ENCODE measurements at places on chromosomes 5 and 9.
A peak's percentile ranks its signal among the peaks of the same experiment; 100 is the strongest.

GRCh38 chr5:53478411-53479044 lies 1.9 kb upstream of the FST start:
- DNase-seq = peak; percentile 76

- DNase-seq = no peak
Measured at GRCh38 chr9:8616414-8616813, 816.8 kb upstream of the DMAC1 start.

- DNase-seq = no peak
Measured at GRCh38 chr9:138120511-138121437, 243.2 kb downstream of the CACNA1B start.

- DNase-seq = no peak
Measured at GRCh38 chr5:124921694-124922093, 175.3 kb upstream of the ZNF608 start.

DNA sequence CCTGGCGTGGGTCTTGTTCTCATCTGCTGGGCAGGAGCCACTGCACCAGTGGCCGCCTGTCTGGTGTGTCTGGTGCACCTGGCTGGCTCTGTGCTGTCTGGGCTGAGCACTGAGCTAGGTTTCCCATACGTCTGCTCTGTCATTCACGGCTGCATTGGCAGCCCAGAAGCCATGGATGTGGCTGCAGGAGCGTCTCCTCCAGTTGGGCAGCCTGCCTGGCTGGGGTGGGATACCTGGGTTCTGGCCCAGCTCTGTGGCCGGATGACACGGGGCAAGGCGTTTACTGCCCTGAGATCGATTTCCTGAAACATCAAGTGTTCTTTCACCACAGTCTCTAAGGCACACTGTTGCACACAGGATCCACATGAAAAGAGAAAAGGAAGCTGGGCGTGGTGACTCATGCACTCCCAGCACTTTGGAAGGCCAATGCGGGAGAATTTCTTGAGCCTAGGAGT lies 25.5 kb upstream of the SLC25A51 start:
- DNase-seq = no peak

GRCh38 chr5:143064676-143065075 lies 294.5 kb downstream of the ARHGAP26 start:
- no peak for DNase-seq

GRCh38 chr5:122694884-122695283 lies 80.0 kb upstream of the SNX2 start:
- no peak for DNase-seq

- DNase-seq = no peak
Measured at GRCh38 chr5:108418197-108418596, 36.3 kb upstream of the FBXL17 start.

DNA sequence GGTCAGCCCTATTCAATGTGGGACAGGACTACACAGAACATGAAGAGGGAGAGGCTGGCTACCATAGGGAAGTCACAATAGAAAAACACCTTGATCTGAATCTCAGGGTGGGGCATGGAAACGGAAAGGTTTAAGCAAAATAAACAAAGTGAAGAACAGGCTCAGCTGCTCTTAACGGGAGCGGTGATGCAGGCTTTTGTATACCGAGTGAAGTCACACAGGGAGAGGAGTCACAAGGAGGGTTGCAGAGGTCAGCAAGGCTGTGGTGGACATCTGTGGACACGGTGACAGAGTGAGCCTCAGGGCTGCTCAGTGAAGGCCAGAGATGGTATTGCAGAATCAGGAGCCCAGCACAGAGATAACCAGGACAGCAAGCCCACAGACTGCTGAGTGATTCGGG lies 30.6 kb upstream of the SEMA4D start:
- no peak for DNase-seq

DNA sequence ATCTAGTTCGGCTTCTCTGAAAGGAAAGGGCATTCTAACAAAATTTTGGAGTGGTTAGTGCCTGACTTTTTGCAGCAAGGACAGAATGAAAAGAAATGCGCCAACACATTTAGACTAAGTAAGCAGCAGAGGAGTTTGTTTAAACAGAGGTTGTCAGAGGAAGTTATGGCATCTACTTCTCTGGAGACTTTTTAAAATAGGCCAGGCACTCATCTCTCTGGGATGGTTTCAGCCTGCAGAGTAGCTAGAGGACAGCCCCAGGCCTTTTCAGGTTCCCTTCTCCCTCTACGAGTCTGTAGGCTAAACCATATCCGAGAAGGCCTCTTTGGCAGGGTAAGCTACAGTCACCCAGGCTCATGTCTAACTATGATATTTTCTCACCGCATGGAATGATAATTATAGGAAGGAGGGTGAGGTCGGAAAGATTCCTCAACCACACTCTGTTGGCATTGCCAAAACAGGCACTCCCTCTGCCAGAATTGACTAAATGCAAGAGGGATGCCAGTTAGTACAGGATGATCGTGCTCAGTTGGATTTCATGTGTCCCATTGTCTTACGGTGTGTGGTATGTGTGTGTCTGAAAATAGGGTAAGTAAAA lies 1.4 kb upstream of the CTXN3 start:
- no peak for DNase-seq

DNA sequence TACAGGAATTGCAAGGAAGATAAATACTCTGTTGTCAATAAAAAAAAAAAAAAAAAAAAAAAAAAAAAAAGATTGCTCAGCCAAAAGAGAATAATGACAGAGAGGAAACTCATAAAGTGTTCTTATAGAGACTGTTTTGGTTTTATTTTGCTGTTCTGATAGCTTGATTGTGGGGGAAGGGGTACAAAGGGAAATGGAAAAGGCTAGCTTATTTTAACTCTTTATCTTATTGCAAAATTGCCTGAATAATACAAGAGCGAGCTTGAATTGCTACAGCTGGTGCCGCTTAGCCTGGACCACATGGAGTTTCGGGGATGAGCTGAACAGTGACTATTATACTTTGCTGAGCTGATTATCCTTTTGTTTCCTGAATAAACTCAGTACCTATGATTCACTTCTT lies 31.0 kb upstream of the SHISAL2B start:
- no peak for DNase-seq

DNA sequence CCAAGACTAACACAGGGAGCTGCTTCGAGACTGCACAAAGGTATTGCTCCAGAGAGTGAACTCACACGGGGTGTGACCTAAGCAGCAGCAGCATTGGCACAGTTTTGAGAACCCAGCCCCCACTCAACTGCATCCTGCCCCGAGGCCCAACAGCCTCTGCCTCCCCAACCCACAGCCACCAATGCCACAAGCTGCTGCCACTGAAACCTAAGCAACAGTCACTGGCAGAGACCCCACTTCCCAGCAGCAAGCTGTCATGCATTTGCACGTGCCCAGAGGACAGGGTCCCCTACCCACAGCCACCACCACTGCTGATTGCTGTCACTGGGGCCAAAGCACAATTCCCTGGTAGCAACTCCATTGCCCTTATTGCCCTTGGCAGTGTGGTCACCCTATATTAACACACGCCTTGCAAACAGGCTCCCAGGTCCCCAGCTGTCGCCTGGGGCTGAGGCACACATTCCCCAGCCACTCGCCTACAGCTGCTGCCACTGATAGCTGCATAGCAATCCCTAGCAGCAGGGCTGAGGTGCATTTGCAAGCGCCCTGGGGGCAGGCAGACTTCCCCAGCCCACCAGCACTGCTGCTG lies 141.0 kb downstream of the AGTPBP1 start:
- DNase-seq = no peak

DNA sequence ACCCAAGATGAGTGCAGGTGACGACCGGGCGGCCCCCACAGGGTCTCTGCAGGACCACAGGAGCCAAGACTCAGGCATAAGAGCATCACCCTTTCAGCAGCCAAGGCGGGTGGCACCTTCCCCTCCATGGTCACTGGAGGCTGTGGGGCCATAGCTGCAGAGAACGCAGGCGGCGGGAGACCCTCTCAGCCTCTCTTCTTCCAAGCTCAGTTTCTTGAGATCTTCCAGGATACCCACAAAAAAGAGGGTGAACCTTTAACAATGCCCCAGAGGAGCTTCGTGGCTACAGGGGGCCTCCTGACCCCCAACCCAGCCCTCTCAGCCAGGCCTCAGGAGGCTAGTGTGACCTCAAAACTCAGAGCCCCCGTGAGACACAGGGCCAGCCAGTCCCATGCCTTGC lies 5.8 kb upstream of the TBC1D9B start:
- DNase-seq = no peak

DNA sequence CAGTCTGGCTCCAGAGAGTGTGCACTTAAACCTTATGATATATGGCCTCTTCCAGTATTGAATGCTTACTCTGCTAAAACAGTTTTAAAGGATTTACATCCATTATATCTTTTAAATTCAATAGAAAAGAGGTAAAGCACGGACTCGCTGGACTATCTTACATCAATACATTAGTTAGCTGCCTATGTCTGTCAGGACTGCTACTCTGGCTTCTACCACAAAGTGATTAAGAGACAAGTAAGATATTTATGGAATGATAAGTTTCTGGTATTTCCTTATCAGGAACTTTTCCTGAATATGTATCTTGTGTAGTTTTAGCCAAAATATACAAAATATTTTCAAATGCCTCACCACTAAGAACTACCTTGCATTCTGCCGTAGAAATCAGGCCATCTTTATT lies 295.1 kb downstream of the ISL1 start:
- DNase-seq = no peak

DNA sequence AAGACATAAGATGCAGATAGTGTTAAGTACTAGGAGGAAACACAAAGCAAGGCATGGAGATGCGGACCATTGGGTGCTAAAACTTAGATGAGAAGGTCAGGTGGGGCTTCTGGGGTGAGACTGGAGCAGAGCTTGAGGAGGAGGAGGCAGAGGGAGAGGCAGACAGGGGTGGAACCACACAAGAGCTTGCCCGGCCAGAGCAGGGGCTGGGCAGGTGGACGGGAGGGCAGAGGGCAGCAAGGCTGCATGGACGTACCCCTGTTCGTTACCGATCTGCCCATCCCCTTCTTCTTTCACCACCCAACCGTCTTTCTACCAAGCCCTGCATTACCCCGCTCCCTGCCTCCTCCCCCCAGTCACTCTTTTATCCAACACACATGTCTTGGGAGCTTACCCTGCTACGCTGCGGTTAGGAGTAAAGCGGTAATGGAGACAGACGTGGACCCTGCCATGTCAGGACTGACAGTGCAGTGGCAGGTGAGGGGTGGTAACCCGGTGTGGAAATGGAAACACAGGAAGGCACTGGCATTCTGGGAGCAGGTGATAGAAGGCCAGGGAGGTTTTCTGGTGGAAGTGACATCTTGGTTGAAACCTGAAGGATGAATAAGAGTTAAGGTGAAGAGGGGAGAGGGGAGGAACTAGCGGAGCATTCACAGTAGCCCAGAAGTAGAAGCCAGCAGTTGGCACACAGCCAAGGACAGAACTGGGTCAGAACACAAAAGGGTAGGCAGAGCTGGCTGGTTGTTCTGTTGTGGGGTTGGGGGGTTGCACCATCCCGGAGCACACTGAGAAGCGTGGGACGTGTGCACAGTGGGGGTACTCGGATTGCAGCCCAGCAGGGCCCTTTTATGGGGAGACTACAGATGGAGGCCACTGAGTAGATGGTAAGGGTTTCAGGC lies 167.2 kb downstream of the CACNA1B start:
- no peak for DNase-seq

DNA sequence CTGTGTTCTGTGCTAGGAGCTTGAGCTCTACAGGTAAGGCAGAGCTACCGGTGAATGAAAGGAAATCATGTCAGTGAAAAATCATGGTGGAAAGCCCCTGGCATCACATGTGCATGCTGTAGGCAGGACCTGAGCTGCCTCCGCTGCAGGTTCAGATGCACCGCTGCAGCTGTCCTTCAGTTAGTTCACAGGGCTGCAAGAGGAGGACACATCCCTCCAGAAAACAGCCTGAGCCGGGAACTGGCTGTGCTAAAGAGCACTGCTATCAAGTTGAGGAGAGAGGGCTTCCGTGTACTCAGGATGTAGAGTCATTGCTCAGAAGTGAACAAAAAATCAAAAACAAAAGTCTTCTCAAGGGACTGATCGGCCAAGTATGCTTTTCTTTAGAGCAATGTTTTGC lies 138.6 kb downstream of the ERCC6L2 start:
- no peak for DNase-seq

GRCh38 chr9:977838-978830 lies 1.7 kb downstream of the DMRT3 start:
- DNase-seq = no peak

Measured in EL (cell line).